Muscle of leg (tissue), 16 donors: ENCODE measurements at places on chromosomes 4 and X. TPM values are rescaled to one million over a fixed set of nuclear protein-coding genes. Genes with fewer than 3 reads are reported as not detected.

- no peaks in the 10 kb centered on the region for H3K27me3 ChIP-seq
- peak overlapping the region; percentile 92 for H3K27ac ChIP-seq
- peaks cover 29% of the 10 kb centered on the region for H3K4me1 ChIP-seq
- H3K4me3 ChIP-seq: no peak overlapping the region
- peaks cover 3% of the 10 kb centered on the region for H3K36me3 ChIP-seq
Observed at GRCh38 chr4:57042711-57043169, 64.0 kb downstream of the POLR2B start.

DNA sequence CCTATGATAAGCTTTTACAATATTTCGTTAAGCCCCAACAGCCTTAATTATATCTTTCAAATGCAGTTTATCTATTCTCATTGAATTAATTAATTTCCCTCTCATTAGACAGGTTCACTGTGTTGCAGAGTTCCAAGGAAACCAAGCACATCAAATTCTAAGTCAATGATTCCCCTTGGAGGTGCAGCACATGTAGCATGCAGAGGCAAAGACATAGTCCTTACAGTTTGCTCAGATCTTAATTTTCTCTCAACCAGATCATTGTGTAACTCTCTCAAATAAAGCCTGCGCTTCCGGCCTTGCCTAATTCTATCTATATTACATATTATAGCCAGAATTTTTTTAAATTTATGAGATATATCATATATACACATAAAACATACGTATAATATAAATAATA, 205.4 kb downstream of the GRIA2 start:
- no peak for DNase-seq
- no peaks in the 10 kb centered on the region for H3K4me1 ChIP-seq
- no peaks in the 10 kb centered on the region for H3K27me3 ChIP-seq
- no peak overlapping the region for H3K27ac ChIP-seq
- H3K36me3 ChIP-seq: no peaks in the 10 kb centered on the region

DNA sequence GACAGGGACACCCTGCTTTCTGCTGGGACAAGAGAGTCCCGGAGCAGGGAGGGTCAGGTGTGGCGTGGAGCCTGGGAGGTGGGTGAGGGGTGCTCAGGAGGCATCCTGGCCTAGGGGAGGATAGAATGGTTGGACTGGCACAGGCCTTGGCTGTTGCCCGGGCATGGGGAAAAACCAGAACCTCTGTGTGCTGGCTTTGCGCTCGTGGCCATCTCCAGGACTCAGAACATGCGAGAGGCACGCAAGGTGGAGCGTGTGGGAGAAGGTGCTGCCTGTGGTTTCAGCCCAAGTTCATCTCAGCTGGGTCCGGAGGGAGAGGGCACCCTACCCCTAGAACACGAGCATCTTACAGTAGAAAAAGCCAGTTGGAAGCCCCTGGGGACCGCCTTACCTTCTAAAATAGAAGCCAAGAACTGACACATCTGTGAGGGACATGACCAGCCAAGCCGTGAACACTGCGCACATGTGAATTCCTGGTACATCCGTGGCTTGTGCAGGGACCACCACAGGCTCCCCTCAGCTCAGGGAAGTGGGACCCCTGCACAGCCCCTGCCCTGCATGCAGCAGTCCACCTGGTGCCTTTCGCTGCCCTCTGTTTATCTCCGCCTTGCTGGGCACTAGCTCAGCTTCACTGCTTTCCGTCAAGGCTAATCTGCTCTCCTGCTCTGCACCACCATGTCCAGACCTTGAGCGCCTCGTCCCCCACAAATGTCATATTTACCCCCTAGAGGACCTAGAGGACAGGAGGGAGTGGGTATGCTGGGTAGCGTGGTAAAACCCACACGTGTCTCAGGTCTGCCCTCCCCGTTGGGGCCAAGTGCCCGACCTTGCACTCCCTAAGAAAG, 13.5 kb downstream of the MSANTD1 start:
- H3K4me1 ChIP-seq: peaks cover 4% of the 10 kb centered on the region
- DNase-seq: no peak
- no peaks in the 10 kb centered on the region for H3K36me3 ChIP-seq
- H3K27ac ChIP-seq: no peak overlapping the region
- no peak overlapping the region for H3K4me3 ChIP-seq

- H3K4me1 ChIP-seq: no peaks in the 10 kb centered on the region
- DNase-seq: peak; percentile 78
- no peaks in the 10 kb centered on the region for H3K36me3 ChIP-seq
- H3K27ac ChIP-seq: no peak overlapping the region
- H3K27me3 ChIP-seq: no peaks in the 10 kb centered on the region
Observed at GRCh38 chr4:161919442-161920220, 244.2 kb downstream of the FSTL5 start.

- no peaks in the 10 kb centered on the region for H3K4me1 ChIP-seq
- no peak overlapping the region for H3K4me3 ChIP-seq
- no peak for DNase-seq
- H3K36me3 ChIP-seq: no peaks in the 10 kb centered on the region
- no peaks in the 10 kb centered on the region for H3K27me3 ChIP-seq
Observed at GRCh38 chrX:122572461-122572860, 611.6 kb upstream of the GRIA3 start.

DNA sequence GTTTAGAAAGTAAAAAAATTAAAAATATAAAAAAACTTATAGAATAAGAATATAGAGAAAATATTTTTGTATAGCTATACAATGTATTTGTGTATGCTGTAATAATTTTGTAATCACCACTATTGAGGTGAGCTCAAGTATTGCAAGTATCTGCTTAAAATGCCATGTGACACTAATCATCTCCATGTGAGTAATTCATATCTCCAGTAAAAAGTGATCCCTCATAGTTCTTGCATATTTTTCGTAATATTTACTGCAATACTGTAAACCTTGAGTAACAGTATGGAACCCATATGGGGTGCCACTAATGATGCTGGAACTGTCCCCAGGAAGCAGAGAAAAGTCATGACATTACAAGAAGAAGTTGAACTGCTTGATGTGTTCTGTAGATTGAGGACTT, 43.2 kb upstream of the HUWE1 start:
- no peak overlapping the region for H3K4me3 ChIP-seq
- no peaks in the 10 kb centered on the region for H3K4me1 ChIP-seq
- H3K36me3 ChIP-seq: no peaks in the 10 kb centered on the region

- H3K36me3 ChIP-seq: no peaks in the 10 kb centered on the region
- H3K4me3 ChIP-seq: no peak overlapping the region
Observed at GRCh38 chr4:114690571-114690970, 92.0 kb downstream of the UGT8 start.

DNA sequence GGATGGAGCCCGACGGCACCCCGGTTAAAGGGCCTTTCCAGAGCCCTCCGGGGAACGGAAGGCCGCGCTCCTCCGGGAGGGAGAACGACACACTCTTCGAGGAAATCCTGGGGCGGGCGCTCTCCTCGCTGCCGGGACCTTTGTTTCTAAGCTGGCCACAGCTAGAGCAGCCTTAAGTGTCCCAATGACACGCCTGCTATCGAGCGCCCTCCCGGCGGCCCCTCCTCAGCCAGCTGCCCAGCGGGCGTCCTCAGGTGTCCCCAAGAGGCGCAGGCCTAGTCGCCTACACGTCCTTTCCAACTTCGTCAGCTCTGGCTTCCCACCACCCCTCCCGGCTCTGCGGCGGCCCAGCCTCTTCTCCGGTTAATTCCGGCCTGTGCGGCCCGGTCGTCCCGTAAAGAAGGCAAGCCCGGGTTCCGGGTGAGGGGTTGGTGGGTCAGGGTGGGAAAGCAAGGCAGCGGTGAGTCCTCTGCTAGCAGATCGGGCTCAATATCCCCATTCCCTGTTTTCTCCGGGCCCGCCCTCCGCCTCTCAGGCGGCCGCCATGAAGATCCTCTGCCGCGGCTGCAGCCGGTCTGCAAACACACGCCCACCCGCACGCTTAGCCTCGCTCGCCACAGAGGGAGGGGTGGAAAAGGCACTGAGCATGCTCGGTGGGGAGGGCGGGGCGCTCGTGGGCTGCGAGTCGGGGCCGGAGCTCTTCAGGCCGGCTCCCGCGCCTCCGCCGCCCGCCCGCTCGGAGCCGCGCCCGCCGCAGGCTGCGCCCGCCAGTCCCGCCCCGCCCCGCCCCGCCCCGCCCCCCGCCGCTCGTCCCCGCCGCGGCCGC, at the start of gene RAP1GDS1:
RAP1GDS1 (plus strand) TSS at position 806 of the 826 bp plus-strand sequence. CDS start 182 bp downstream, outside the sequence.
- no peaks in the 10 kb centered on the region for H3K36me3 ChIP-seq
- H3K27me3 ChIP-seq: no peaks in the 10 kb centered on the region
- peak within 1 kb of the TSS; percentile 97 for H3K27ac ChIP-seq
- peaks cover 14% of the 10 kb centered on the region for H3K4me1 ChIP-seq
- DNase-seq: peak; percentile 99

DNA sequence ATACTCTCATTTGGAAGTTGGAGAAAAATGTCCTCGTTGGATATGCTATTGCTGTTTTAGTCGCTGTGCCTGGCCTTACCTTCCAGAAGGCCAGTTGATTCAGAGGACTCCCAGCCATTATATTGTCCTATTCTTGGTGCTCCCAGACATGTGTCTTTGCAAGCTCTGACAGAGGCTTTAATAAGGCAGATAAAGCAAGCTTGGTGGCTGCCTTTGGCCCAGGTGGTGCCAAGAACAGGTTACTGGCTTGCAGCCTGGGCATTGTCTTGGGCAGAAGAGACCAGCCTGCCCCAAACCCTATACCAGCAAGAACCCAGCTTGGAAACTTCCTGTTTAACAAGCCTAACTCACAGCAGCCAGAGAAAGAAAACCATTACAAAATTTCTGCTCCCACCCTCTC, 16.9 kb downstream of the RAI2 start:
- H3K4me3 ChIP-seq: no peak overlapping the region
- H3K27me3 ChIP-seq: peaks cover 45% of the 10 kb centered on the region
- H3K27ac ChIP-seq: no peak overlapping the region
- H3K36me3 ChIP-seq: no peaks in the 10 kb centered on the region
- H3K4me1 ChIP-seq: no peaks in the 10 kb centered on the region

- no peak overlapping the region for H3K4me3 ChIP-seq
- peaks cover 34% of the 10 kb centered on the region for H3K4me1 ChIP-seq
- peak; percentile 58 for DNase-seq
- peaks cover 33% of the 10 kb centered on the region for H3K27me3 ChIP-seq
Observed at GRCh38 chrX:134632355-134632754, 25.9 kb downstream of the PLAC1 start.

DNA sequence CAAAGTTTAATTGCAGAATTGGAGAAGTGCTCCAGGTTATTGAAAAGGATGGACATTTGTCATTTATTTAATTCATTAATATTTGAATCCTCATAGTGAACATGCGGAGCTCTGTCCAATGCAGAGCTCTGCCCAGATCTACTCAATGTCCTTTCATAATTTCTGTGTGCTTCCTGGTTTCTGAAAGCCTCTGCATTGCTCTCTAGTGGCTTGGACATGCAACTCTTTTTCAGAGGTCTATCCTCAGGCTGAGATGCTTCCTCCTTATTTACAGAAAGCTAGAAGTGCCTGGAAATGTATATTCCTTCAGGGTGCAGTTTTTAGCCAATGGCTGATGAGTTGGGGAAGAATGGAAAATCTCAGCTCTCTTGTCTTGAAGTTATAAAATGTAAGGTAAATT, 786.1 kb upstream of the AADAT start:
- no peak overlapping the region for H3K27ac ChIP-seq
- no peaks in the 10 kb centered on the region for H3K36me3 ChIP-seq
- DNase-seq: no peak
- no peak overlapping the region for H3K4me3 ChIP-seq
- no peaks in the 10 kb centered on the region for H3K4me1 ChIP-seq

DNA sequence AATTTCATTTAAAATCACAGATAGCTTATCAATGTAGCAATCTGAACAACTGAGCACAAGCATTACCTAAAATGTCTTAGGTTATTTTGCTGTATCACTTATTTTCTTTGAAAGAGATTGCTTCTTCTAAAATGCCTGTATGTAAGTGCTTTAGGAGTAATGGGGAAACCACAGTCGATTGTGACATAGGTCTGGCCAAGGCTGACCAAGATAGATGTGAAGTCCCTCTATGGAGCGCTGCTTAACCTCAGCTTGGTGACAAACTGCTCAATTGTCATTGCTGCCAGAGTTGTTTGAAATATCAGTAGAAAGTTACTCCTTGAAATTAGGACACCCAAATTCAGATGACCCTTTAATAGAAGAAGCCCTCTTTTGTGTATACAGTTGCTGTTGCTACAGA, 401.9 kb upstream of the NDST4 start:
- H3K27me3 ChIP-seq: no peaks in the 10 kb centered on the region
- H3K4me3 ChIP-seq: no peak overlapping the region
- no peaks in the 10 kb centered on the region for H3K36me3 ChIP-seq
- no peak overlapping the region for H3K27ac ChIP-seq

DNA sequence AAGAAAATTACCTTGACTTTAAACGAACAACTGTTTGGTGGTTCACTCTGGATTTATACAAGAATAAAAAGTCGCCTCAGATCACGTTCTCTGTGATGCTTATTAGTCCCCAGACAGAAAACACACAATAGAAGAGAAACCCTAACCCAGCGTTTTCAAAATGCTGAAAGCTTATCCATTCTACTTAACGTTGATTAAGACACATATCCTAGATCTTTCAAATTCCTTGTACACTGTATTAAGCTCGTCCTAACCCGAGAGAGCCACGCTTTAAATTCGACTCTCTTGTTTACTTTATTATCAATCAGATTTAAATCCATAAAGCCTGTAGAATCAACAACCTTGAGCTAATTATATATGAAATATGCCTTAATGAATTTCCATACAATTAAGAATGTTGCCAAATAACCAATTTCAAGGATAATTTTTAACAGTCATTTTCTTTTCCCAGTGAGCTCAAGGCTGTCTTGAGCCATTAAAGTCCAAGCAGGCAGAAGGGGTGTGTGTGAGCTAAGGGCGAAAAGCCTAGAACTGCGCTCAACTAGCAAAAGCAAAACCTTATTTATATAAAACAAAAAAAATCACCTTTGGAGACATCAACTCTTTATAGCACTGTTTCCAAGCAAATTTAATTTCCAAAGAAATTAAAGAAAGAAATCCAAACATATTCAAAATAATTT, 981 bp upstream of the PITX2 start:
- peak; percentile 13 for DNase-seq
- H3K27me3 ChIP-seq: peaks cover 84% of the 10 kb centered on the region
- peaks cover 32% of the 10 kb centered on the region for H3K4me1 ChIP-seq

- no peak overlapping the region for H3K4me3 ChIP-seq
- H3K4me1 ChIP-seq: no peaks in the 10 kb centered on the region
- H3K36me3 ChIP-seq: no peaks in the 10 kb centered on the region
Observed at GRCh38 chr4:108203377-108203776, 34.6 kb upstream of the LEF1 start.

DNA sequence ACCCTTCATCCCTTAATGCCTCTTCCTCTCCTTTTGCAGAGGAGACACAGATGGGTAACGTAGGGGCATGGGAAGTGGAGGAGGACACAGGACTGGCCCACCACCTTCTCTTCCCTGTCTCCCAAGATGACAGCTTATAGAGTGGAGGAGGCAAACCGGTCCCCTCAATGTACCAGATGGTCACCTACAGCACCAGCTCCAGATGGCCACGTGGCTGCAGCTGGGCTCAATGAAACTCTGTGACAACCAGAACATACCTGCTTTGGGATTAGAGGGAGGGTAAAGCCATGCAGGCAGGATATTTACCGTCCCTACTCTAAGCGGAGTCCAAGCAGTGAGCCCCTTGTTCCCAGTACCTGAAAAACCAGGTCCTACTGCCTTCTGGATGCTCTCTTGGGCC, 7.5 kb upstream of the KLHL15 start:
- H3K36me3 ChIP-seq: no peaks in the 10 kb centered on the region
- no peak for DNase-seq
- no peaks in the 10 kb centered on the region for H3K4me1 ChIP-seq
- no peak overlapping the region for H3K27ac ChIP-seq
- H3K4me3 ChIP-seq: no peak overlapping the region
- H3K27me3 ChIP-seq: peaks cover 46% of the 10 kb centered on the region

GRCh38 chr4:82367438-82368097, 6.2 kb downstream of the HNRNPD start:
- DNase-seq: no peak
- H3K27ac ChIP-seq: no peak overlapping the region
- H3K27me3 ChIP-seq: no peaks in the 10 kb centered on the region
- peaks cover 12% of the 10 kb centered on the region for H3K36me3 ChIP-seq
- H3K4me1 ChIP-seq: peaks cover 6% of the 10 kb centered on the region

The IL2 gene
- not detected for total RNA-seq

The CT45A3 gene
- not detected for total RNA-seq

The SYTL4 gene
- 3.0 TPM for total RNA-seq

The JCHAIN gene
- 2.3 TPM for total RNA-seq

The ETDB gene
- not detected for total RNA-seq

The GAB3 gene
- 6.5 TPM for total RNA-seq

The ARHGAP6 gene
- total RNA-seq: 7.8 TPM
